ENCODE measurements at places on chromosomes 3 and 15. TPM values are rescaled to one million over a fixed set of nuclear protein-coding genes. Genes with fewer than 3 reads are reported as not detected.
A peak's percentile ranks its signal among the peaks of the same experiment; 100 is the strongest.

- no peak for DNase-seq
Measured at GRCh38 chr3:126054870-126055269, 29.1 kb downstream of the SLC41A3 start.

P4HTM gene
- 32.8 TPM for total RNA-seq

HYAL1 gene
- 24.6 TPM for total RNA-seq

ARPP21 gene
- not detected for total RNA-seq

TLR9 gene
- total RNA-seq, result not detected

DNA sequence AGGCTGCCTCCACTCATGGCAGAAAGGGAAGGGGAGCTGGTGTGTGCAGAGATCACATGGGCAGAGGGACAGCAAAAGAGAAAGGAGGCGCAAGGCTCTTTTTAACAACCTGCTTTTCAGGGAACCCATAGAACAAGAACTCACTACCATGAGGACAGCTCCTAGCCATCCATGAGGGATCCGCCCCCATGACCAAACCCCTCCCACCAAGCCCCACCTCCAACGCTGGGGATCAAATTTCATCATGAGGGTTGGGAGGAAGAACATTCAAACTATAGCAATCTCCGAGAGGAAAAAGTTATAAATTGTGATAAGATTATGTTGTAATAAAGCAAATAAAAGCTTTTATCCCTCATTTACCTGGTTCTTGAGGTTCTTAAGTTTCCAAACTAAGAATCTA, 84.7 kb upstream of the LMCD1 start:
- DNase-seq, result peak; percentile 30

GOLGA6A gene
- total RNA-seq, result not detected

DNA sequence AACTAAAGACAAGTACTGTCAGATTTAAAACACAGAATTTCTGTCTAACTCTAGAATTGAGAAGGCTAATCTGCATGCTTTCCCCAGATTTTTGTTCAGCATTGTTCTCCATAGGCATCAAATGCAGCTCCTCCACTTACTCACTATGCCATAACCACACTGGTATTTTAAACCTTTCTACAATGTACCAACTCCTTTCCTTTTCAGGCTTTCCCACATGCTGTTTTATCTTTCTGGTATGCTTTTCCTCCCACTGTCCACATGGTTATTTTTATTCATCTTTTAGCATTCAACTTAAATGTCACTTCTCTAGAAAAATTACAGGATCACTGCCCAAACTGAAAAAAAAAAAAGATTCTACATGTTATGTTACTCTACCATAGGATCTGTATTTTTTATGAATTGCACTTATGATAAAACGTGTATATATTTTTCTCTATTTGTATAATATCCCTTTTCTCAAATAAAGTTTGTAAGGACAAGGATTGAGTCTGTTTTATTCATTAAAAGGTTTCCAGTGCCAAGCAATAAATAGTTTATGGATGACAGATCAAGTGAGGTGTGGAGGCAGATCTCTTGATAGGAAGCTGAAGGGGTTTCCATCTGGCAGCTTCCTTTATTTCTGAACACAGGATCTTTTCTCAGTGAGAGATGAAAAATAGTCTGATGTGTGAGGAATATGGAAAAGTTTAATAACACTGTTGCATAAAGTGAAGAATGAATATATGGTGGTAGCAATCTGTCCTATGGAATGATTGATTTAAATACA, 1064.5 kb downstream of the ZPLD1 start:
- no peak for DNase-seq

GHRL gene
- total RNA-seq, result 0.60 TPM

PDCD7 gene
- total RNA-seq, result 15.7 TPM

DNA sequence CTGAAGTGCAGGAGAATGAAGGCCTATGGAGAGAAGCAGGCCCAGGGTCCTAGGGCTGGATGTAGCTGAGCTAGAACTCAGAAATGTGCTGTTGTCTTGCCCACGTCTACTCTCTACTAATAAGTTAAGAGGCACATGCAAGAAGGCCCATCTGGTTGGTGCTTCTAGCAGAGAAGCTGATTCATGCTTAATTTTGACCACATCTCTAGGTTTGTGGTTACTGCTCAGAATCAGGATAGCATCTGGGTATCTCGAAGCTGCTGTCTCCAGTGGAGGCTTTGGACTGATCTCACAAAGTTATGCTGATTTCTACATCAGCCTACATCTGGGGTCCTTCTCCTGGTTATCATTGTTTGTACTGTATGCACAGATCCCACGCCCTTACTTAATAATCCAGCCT, 87.3 kb downstream of the CACNA1D start:
- no peak for DNase-seq

DNA sequence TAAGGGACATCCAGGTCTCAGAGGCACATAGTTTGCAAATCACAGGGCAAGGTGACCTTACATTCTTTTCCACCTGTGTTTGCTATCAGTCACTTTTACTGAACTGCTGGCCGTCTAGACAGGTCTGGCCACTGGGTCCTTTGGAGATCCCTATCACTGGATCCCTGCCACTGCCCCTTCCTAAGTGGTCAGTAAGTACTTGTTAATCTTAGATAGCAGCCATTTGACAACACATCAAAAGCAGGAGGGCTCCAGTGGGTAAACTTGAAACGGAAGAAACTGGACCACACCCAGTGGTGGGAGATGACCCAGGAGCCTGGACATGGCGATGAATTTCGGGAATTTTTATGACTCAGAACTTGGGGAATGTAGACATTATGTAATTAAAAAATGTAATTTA, 28.9 kb upstream of the RASGRP1 start:
- no peak for DNase-seq

GRCh38 chr15:44910981-44911625, 45.4 kb upstream of the TERB2 start:
- no peak for DNase-seq

DNA sequence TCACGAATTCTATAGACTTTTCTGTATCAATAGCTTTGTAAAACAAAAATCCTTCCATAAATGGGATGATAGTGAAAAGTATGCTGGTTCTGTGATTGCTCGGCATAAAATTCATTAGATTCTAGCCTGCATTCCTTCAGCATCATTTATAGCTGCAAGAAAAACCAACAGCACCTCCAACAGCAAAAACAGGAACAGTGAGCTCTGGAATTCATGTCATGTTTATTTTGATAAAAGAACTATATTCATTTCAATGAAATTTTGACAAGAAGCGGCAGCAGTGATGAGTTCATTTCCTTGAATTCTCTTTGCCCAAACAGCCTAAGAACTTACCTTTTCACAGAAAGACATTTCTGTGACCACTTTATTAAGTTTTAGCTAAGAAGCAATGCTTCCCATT, 515.2 kb upstream of the CCDC54 start:
- no peak for DNase-seq

DNA sequence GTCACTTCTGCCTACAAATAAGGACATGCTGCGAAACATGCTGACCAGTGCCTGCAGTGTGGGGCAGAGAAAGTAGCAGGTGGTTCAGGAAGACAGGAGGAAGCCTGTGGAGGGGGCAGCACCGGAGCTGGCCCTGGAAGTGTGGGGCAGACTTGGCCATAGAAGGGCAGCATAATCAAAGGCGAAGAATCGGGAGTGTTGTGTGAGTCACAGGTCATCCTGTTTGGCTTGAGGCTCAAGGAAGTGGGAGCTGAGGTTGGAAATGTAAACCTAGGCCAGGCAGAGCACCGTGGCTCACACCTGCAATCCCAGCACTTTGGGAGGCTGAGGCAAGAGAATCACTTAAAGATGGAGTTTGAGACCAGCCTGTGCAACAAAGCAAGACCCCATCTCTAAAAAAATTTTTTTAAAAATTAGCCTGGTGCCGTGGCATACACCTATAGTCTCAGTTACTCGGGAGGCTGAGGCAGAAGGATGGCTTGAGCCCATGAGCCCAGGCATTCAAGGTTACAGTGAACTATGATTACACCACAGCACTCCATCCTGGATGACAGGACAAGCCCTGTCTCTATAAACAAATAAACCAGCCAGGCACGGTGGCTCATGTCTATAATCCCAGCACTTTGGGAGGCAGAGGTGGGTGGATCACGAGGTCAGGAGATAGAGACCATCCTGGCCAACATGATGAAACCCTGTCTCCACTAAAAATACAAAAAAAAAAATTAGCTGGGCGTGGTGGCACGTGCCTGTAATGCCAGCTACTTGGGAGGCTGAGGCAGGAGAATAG, 54.0 kb downstream of the FAM43A start:
- no peak for DNase-seq

- DNase-seq, result no peak
Measured at GRCh38 chr3:125151442-125151817, 61.1 kb downstream of the SLC12A8 start.

DNA sequence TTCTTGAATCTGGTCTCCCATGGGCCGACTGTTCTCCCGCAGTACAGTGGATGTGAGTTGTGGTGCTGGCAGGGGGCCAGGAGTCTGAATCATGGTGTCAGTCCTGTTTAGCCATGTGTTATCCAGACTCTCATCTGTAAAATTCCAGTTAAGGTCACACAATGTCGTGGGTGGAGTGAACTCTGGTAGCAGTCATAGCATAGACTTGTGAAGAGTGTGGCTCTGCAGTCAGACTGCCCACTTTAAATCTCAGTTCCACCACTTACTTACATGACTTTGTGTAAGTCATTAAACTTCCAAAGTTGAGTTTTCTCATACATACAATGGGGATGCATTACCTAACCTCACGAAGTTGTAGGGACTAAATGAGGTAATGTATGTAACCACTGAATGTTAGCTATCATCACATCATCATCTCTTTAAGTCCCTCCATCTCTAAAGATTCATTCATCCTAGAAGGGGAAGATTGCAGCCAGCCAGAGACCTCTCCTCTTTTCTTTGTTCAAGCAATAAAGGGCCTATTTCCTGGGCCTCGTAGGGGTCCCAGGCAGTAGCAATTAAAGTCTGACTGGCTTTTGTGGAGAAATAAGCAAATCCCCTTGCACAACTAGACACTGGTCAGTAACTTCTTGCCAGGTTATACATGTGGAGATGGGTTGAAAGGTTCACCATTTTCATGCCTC, 93.9 kb downstream of the PCCB start:
- DNase-seq, result peak; percentile 89

- no peak for DNase-seq
Measured at GRCh38 chr15:61383421-61383820, 154.3 kb upstream of the RORA start.

- no peak for DNase-seq
Measured at GRCh38 chr3:151394611-151395010, 10.1 kb upstream of the P2RY12 start.

PRSS50 gene
- total RNA-seq, result not detected

OSTN gene
- 0.26 TPM for total RNA-seq
